ENCODE measurements at places on chromosomes 16 and 17. TPM values are rescaled to one million over a fixed set of nuclear protein-coding genes. Genes with fewer than 3 reads are reported as not detected.

Gene DOC2A
- 2.5 TPM for total RNA-seq

Gene RHBDL1
- 0.63 TPM for total RNA-seq

Gene CBFB
- total RNA-seq, result 68.7 TPM

Gene B3GNT9
- 7.9 TPM for total RNA-seq

Gene WNT3
- total RNA-seq, result 4.4 TPM

Gene KRT40
- total RNA-seq, result not detected

Gene KCNJ16
- total RNA-seq, result 0.56 TPM

Gene TBC1D3I
- 0.10 TPM for total RNA-seq

Gene SHISA6
- not detected for total RNA-seq

Gene QRICH2
- total RNA-seq, result 0.85 TPM

Gene MAF
- 0.34 TPM for total RNA-seq

Gene ODAD4
- total RNA-seq, result 1.7 TPM

Gene SDR42E1
- 1.6 TPM for total RNA-seq

Gene CCDC40
- 7.5 TPM for total RNA-seq

Gene VAT1L
- not detected for total RNA-seq

Gene GSG1L
- total RNA-seq, result not detected

Gene LLGL2
- 35.0 TPM for total RNA-seq

Gene SLC6A4
- total RNA-seq, result 0.05 TPM

Gene IL34
- 0.38 TPM for total RNA-seq

Gene SPATA33
- total RNA-seq, result 16.5 TPM

Gene NECAB2
- total RNA-seq, result 2.2 TPM

Gene SLC12A4
- 31.8 TPM for total RNA-seq

Gene PSMC3IP
- total RNA-seq, result 30.6 TPM

Gene PRR11
- total RNA-seq, result 54.9 TPM

Gene ZNF385C
- total RNA-seq, result 0.22 TPM

Gene KRT36
- total RNA-seq, result not detected

Gene PLCD3
- 150 TPM for total RNA-seq

Gene DNAH9
- 0.07 TPM for total RNA-seq

Gene HNF1B
- total RNA-seq, result 18.7 TPM

Gene GDPD3
- 1.3 TPM for total RNA-seq

Gene ZNF200
- total RNA-seq, result 9.8 TPM

Gene MGAT5B
- total RNA-seq, result 21.1 TPM

Gene NPIPB2
- 2.5 TPM for total RNA-seq

Gene PIRT
- total RNA-seq, result not detected

Gene MPV17L
- 4.7 TPM for total RNA-seq

Gene PIK3R5
- 0.09 TPM for total RNA-seq

Gene CHST5
- total RNA-seq, result 0.16 TPM

Gene GNPTG
- total RNA-seq, result 28.2 TPM

Gene SLFN5
- 2.5 TPM for total RNA-seq

Gene CDR2L
- 75.0 TPM for total RNA-seq

Gene NFATC2IP
- total RNA-seq, result 24.5 TPM

Gene XYLT1
- 0.59 TPM for total RNA-seq

Gene HBA2
- not detected for total RNA-seq

Gene TAC4
- total RNA-seq, result not detected

Measured in A549 treated with Hydrocortisone at 1 μM for 4 hours (cell line).